Glutamatergic neuron (in vitro differentiated cells): ENCODE measurements at places on chromosomes 11 and 22. TPM values are rescaled to one million over a fixed set of nuclear protein-coding genes. Genes with fewer than 3 reads are reported as not detected.

Gene POU2AF3
- total RNA-seq: not detected

DNA sequence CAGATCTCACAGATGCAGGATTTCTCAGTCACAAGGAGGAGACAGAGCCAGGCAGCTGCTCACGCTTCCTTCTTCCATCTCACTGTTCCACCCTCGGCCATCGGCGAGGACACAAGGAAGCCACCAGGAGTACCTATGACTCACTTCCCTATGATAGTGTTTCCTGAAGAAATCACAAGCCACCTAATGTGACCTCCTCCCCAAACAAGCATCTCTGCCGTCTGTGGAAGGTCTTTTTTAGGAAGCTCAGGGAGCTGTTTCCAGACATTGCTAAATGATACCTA is 672.7 kb downstream of the TBC1D22A start:
- DNase-seq: no peak

- DNase-seq: no peak
Observed at GRCh38 chr11:134357545-134357839, 25.7 kb downstream of the GLB1L2 start.

GRCh38 chr22:35591714-35592417 is 25.3 kb downstream of the MB start:
- no peak for DNase-seq

Gene APOBEC3B
- total RNA-seq: not detected

DNA sequence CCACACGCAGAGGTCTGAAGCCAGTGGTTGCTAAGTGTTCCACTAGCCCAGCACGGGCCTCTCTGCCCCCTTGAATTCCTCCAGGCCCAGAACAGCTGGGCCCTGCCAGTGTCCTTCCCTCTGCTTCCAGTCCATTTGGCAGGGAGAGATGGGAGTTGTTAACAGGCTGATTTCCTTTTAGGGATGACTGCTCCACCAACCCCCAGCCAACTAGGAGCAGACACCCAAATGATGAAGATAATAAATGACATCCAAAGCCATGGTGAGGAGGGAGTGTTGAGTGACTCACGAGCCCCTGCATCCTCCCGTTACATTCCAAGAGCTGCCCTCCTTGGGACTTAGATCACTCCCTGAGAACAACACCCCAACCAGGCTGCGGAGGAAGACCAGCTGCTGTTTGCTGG is 20.6 kb downstream of the PARVA start:
- no peak for DNase-seq

DNA sequence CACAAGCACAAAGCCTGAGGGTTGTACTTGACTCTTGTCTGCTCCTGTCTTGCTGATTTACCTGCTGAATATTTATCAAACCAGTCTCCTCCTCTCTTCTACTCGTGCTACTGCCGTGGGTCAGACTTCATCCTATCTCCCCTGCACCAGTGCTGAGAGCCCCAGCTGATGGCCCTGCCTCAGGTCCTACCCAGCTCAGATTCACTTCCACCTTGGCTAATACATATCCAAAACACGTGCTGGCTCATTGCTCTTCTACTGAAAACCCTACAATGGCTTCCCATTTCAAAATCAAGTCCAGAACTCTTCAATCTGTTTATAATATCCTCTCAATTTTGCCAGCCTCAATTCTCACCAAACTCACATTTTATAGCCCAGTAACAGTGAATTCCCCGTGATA is 48.3 kb downstream of the RAB30 start:
- no peak for DNase-seq

DNA sequence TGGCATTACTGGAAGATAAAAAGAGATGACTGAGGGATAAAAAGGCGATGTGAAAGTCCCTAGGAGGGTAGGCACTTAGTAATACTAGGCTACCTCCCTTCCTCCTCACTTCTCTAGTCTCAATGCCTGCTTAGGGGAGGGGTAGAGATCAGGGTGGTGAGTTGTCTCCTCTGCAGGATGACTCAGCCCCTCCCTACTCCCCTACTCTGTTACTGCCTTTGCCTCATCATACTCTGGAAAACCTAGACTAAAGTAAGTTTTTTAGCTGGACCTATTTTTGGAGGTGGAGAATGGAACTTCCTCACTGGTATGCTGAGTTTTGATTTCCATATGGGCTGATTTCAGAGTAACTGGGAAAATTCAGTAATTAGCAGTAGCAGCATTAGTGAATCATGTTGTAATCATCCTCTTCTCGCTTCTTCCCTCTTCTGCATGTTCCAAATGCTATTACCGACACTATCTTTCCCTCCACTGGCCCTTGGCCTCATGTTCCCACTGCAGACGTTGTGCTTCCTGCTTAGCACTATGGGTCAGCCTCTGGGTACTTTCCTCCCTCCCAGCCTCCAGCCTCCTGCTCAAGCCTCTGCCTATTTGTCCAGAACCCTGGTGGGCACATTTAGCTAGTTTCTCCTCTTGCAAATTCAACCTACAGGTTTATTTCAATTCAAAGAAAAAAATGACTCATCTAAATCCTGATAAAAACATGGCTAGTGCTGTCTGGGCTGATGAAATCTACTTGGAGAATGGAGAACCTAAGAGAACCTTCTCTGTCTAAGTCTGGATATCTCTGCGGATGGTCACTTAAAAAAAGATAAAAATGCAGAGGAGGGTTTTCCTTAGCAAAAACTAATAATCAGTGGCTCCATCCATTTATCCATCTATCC is 281.7 kb downstream of the ST3GAL4 start:
- DNase-seq: no peak

DNA sequence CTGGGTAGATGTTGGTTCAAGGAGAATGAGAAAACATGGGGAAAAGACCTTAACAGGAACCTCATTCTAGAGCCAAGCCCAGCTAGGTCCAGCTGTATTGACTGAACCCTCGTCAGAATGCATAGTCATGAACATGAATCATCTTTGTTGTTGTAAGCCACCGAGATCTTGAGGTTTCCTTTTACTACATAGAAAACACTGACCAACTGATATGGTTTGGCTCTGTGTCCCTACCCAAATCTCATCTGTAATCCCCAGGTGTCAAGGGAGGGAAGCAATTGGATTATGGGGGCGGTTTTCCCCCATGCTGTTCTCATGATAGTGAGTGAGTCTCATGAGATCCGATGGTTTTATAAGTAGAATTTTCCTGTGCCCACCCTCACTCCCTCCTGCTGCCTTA is 19.4 kb upstream of the PHOX2A start:
- DNase-seq: no peak

- peak; percentile 30 for DNase-seq
Observed at GRCh38 chr11:92707173-92707619, 262.3 kb upstream of the MTNR1B start.

DNA sequence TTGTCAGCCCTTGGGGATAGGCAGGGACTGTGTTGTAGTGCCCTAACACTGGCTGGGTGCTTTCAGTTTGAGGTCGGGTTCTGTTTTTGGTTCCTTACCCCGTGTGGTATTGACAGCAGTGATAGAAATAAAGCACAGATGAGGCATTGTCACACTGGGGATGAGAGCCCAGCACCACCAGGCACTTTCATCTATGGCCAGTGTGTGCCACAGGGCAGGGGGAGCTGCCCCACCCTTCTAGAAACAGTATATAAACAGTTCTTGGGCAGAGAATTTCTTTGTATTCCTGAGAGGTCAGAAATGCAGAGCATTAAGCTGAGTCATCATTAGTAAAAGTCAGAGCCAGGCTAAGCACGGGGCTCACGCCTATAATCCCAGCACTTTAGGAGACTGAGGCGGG is 23.1 kb upstream of the CDC42EP2 start:
- DNase-seq: no peak

DNA sequence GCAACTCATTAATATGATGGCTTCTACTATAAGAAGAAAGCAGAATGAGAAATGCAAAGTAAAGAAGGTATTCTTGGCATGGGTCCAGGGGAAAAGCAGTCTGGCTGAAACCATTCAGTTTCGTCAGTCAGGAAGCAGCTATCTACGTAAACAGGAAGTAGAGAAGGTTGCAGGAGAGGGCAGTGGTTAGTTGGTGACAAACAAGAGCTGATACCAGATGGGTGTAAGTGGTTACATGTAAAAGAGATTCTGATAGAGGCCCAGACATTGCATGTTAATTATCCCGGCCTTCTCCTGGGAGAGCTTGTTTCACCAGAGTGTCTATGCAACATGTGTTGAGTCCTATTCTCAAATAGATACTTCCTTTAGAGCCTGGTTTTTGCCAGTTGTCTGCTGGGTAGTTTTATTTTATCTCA is 58.4 kb upstream of the PSMA1 start:
- DNase-seq: no peak

- DNase-seq: no peak
Observed at GRCh38 chr11:91947215-91947820, 277.3 kb upstream of the FAT3 start.

GRCh38 chr11:16610738-16611388 is 127.6 kb upstream of the C11orf58 start:
- DNase-seq: no peak

Gene FAM180B
- not detected for total RNA-seq

Gene CCDC116
- 0.71 TPM for total RNA-seq

Gene PRG3
- not detected for total RNA-seq

DNA sequence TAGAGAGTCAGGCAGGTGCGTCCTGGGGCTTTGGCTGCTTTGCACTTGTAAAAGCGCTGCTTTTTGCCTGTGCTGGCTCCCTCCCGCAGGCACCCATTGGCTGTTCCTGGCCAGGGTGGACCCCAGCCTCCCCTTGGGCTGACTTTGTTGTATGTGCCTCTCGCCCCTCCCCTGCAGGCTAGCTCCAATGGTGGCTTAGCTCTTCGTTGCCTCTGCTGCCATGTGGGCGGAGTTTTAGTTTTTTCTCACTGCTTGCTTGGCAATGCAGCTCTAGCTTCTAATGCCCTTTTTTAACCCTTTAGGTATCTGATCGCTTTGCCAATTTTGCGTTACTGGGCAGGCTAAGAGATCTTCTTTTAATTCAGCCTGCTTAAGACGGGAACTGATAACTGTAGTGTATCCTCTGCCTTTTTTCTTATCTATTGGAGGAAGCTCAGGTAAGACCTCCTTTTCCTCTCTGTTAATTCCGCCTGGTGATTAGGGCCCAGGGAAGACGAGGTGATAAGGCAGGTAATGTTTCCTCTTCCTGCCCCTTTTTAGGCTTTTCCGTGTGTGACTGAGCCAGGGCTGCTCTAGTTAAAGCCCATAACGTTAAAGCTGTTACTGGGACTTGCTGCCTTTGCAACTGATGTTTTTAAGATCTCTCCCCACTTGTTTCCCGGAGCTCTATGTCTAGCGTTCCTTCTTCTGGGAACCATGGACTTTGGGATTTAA is 11.7 kb upstream of the GLYATL1 start:
- peak; percentile 76 for DNase-seq

Gene THAP7
- 17.8 TPM for total RNA-seq

GRCh38 chr11:120241277-120241676 is 1.3 kb downstream of the POU2F3 start:
- DNase-seq: no peak

Gene KRTAP5-11
- total RNA-seq: not detected

DNA sequence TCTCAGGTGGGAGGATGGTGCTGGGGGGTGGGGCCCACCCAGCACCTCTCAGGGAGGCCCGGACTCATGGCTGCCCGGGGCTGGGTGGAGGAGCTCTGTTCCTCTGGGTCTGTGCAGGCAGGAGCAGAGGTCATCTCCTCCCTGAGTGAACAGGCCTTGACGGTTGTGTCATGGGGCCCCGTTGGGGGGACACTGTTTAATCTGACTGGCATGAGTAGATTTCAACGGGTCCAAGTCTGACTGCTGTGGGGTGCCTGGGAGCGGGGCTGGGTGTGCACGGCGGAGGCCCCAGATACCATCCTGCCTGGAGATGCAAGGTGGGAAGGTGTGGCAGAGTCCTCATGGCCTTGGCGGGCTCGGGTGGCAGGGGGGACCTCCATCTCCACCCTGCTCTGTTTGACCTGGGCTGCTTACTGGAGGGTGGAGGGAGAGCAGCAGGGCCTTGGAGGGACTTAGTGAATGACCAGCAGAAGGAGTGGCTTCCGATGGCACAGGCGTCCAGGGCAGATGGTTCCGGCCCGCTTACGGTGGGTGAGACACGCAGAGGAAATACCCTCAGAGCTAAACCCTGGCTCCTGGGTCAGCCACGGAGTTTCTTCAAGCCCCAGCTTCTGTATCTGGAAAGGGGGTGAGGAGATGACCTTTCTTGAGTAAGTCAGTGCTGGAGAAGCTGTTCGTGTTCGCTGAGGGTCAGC is 48.7 kb downstream of the SMIM38 start:
- no peak for DNase-seq

Gene AIP
- 43.0 TPM for total RNA-seq

- DNase-seq: no peak
Observed at GRCh38 chr11:73464347-73464746, 88.1 kb downstream of the RELT start.

DNA sequence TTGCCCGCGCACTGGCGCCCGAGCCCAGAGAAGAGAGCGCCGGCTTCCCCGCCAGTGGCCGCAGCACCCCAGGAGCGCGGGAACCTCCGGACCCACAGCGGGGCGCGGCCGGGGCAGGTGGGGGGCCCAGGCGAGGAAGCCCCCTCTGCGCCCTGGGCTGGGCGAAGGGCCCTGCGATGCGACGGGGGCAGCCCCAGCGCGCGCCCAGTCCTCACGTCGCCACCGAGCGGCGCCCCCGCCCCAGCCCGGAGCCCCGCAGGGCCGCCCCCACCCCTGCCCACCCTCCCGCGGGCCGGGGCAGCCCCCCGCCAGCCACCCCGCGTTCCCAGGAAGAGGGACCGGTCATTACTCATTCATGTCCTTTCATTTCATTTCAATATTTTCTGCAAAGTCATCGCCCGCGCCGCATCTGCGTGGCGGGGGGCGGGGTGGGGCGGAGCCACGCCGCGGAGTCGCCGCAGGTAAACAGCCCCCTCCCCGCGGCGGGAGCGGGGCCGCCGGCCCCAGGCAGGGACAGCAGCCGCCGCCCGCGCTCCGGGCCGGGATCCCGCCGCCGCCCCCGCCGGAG is 673 bp upstream of the PANX2 start:
- DNase-seq: no peak

DNA sequence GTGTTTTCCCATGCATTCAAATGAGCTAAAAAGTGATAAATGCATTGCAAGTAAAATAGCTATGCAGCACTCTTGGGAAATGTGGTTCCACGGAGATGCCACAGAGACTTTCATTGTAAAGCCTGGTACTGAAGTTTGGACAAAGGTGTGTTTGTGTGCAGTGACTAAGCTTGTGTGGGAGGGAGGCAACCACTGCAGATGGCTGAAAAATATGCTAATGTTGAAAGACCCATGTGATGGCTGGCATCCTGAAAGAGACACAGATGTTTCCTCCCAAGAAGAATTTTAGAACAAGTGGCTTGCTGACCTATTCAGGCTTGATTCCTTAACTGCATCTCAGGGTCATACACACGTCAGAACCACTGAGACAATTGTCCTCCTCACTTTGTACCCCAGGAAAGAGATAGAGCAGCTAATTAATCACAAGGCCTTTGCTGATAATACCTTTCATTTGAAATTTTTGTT is 73.8 kb downstream of the FAM76B start:
- no peak for DNase-seq

- DNase-seq: peak; percentile 54
Observed at GRCh38 chr11:61609980-61610366, 29.1 kb upstream of the SYT7 start.

- DNase-seq: no peak
Observed at GRCh38 chr11:217704-218103, 10.2 kb downstream of the RIC8A start.

DNA sequence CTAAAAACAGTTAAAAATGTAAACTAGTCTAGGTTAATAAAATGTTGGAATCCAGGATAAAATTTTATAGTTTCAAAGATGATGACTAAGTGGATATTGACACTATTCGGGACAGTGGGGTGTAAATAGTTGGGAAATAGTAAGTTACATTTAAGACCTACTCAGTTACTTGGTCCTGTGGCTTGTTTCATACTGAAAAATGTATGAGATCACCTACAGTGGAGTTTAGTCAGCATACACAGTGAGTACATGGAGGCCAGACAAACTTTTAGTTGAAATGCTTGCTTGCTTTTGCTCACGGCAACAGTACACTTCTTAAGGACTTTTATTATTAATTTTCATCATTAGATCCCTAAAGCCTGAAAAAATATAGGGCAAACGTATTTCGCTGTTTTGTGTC is 16.1 kb downstream of the TRIM22 start:
- no peak for DNase-seq
